ENCODE measurements at places on chromosomes 4 and X.

- DNase-seq, result no peak
Measured at GRCh38 chrX:19886883-19887531, 393 bp downstream of the SH3KBP1 start.

GRCh38 chr4:187124331-187124730 lies 400.7 kb upstream of the FAT1 start:
- DNase-seq, result no peak

DNA sequence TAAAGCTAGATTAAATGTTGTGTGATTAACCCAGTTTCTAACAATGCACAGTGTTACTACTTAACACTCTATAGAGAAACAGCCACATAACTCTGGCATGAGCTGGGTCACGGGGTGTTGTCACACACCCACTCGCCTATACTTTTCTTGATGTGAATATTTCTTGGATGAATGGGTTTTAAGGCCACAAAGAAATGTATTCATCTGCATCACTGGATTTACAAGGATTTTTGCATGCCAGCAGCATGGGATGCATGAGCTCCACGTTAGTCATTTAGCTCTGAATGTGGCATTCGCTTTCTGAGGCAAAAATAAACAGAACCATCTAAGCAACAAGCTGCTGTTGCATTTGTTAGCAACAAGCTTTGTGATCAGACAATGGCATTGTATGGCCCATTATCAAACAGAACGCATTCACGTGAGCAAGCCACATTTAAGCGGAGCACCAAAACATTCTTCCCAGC lies 89.7 kb downstream of the LRP2BP start:
- DNase-seq, result peak; percentile 92

DNA sequence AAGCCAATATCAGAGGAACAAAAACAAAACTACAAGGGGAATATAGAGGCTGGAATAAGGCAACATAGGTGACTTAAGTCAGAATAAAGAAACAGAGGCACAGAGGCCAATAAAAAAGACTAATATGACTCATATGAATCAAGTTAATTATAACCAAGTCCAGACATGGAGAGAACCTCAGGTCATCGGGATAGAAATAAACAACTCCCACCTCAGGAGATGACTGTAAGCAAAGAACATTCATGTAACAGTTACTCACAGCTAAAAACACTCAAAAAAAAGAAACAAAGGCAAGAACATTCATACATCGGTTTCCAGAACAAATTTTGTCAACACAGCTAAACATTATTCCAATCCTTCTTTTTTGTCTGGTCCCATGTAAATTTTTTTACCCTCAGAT lies 60.3 kb upstream of the RXFP1 start:
- DNase-seq, result no peak

GRCh38 chrX:67544281-67545035 lies 637 bp downstream of the AR start:
- DNase-seq, result peak; percentile 10

DNA sequence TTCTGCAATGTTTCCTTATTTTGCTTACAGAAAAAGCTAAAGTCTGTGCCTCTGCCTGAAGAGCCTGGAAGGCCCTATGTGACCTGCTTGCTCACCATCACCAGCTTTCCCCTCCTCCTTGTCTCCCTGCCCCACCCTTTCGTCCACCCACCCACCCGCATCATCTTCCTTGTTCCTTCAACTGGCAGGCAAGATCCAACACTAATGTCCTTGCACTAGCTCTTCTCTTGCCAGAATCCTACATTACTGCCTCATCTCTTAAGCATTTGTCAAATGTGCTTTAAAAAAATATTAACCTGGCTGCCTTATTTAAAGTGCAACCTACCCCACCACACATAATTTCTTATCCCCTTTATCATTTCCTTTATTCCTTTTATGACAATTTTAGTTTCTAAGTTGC lies 165.1 kb upstream of the PPP3CA start:
- DNase-seq, result no peak

DNA sequence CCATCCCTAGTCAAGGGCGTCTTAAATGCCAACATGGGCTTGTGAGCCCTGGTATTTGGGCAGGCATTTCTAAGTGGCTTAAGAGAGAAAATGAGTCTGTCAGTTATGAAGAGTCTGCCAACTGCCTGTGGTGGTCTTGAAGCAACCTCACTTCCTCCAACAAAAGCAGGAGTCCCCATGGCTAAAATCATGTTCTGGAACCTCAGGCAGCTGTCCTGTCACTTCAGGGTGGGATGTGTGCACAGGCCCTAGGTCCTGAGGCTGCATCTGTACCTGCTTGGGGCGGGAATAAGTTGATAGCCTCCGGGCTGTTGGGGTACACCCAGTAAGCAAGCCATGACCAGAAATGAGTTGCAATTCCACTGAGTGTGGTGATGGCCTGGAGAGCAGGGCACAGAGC lies 115.0 kb upstream of the SCML1 start:
- DNase-seq, result no peak

DNA sequence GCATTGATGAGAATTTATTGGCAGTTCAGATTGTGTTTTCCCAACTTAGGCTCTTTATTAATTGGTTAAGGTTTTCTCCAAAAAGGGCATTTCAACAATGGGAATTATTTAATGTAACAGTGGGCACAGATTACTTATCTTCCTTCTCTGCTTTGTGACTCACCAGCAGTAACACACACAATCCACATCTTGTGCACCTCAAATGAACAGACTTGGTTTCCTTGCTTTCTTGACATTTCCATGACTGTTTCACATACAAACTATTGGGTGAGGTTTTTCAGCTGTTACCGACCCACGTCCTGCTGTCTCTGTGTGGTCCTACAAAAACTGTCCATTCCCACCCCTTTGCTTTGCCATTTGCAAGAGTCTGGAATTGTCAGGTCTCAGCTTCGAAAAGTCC lies 38.1 kb downstream of the CCNI start:
- DNase-seq, result no peak

GRCh38 chrX:11591723-11592346 lies 73.9 kb downstream of the ARHGAP6 start:
- DNase-seq, result no peak

DNA sequence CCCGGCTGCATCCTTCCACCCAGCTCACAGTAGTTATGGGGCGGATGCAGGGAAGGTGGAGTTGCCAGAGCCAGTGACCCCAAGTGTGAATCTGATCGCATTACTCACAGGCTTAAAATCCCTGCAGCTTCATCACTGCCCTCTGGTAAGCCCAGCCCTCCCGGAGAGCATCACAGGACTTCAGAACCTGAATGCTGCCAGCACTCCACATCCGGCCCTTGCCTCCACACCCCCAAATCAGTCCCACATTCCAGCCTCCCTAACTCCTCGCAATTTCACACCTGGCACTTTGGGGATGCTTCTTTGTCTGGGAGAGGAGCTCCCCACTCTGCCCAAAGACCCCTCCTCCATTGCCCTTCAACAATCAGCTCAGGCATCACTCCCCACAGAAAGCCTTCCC lies 15.6 kb downstream of the RASL11B start:
- no peak for DNase-seq

GRCh38 chrX:85685843-85686242 lies 306.4 kb upstream of the POF1B start:
- no peak for DNase-seq

GRCh38 chr4:165458471-165458870 lies 79.7 kb downstream of the CPE start:
- no peak for DNase-seq

DNA sequence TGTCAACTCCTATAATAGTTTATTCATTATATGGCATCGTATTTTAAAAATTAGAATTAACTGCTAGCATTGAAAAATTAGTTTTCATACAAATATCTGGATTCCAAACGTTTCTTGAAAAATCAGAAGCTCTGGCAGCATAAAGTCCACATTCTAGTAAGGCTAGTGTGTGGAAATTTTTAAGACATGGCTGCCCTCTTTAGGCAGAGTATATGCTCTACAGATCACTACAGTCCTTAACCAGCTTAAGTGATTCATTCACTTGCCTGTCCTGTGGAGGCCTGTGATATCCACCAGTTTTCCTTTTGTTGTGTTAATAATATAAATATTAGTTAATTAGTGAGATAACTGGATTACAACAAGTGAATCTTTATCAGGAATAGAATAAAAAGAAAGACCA lies 287.2 kb downstream of the OPHN1 start:
- DNase-seq, result peak; percentile 57

DNA sequence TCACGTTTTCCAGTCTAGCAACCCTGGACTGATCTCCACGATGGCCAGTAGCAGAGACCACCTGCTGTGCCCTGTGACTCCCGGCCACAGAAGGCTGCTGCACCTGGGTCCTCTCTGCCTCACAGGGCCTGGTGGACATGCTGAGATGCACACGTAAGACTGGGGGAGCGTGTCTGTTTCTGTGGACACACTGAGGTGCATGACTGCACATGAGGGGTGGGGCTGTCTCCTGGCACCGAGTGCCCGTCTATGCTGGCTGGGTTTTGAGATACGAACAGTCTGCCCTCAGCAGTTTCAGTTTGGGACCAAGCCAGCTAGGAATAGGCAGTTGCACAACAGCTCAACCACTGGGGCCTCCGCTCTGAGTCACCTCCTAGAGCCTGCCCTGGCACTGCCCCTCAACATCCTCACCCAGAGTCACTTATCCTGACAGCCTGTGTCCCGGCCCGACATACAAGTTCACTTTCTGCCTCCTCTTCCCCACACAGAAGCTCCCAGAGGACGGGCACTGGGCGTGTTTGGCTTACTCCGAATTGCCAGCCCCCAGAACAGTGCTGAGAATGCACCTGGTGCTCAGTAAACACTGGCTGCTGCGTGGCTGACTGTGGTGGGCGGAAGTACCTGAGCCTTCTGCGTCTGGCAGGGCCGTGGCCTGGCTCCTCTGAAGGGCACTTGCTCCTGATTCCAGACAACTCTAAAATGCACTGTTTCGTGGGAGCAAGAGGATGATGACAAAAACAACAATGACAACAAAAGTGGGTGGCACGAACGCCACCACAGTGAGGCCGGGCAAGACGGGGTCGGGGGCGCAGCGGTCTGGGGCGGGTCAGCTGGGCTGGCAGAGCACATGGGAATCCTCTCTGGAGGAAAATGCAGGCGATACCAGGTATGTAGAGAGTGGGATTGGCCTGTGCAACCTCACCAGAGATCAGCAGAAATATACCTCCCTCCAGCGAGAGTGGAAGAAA lies 30.9 kb downstream of the RNF212 start:
- peak; percentile 70 for DNase-seq

DNA sequence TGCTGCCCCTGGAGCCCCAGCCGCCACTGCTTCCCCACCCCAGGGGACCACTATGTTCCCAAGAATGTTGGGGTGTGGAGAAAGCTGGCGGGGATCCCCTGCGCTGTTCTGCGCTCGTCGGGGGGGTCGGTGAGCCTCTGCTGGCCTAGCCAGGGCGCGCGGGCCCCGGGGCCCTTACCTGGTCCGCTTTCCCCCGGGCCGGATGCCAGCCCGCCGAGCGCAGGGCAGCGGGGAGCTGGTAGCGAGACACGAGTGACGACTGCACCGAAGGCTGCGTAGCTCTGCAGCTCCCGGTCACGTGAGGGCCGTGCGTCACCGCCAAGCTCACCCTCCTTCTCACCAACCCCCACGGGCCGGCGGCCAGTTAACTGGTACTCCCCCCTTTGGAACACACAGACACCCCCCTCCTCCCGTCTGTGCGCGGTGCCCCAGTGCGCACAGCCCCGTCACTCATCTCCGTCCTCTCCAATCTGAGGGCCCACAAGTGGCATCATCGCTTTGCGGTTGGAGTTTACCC lies at the start of gene BEX1:
TSS of gene BEX1 (minus strand) at position 254 of the 517 bp plus-strand sequence. CDS start 897 bp downstream, outside the sequence.
- DNase-seq, result peak; percentile 3

DNA sequence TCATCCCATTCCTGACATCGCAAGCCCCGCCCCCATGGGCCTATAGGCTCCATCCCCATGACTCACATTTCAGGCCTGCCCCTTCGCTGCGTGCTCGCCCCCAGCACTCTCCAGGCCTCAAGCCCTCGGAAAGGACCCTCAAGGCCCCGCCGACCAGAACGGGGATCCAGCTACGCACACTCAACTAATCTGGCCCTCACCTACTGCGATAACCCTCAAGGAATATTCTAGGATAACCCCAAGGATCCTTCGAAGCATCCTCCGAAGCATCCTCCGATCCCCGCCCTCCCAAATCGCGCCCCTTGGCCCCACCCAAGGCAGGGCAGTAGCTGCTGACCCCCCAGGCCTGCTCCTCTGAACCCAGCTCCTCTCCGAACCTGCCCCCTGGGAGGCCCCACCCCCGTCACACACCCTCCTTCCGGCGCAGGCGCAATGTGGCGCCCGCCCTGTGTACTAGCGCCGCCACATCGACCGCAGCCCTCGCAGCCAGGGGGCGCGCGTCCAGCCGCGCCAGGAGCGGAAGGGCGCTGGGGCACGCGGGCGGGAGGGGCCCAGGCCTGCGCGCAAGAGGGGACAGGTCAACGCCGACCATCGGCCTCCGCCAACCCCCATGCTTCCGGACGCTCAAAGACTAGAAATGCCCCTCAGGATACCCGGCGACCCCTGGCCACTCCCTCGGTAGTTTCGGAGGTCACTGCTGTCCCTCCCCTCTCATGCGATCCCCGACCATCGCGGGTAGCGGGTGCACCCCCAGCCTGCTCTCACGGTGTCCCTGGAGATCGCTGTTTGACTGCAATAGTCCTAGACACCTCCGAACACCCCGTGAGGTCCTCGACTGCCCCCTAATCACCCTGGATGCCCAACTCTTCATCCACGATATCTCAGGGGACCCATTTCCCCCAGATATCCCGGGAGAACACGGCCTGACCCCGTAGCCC lies 6.4 kb upstream of the MAGIX start:
- DNase-seq, result peak; percentile 86

- DNase-seq, result peak; percentile 42
Measured at GRCh38 chr4:48642421-48643374, 137.4 kb downstream of the FRYL start.

DNA sequence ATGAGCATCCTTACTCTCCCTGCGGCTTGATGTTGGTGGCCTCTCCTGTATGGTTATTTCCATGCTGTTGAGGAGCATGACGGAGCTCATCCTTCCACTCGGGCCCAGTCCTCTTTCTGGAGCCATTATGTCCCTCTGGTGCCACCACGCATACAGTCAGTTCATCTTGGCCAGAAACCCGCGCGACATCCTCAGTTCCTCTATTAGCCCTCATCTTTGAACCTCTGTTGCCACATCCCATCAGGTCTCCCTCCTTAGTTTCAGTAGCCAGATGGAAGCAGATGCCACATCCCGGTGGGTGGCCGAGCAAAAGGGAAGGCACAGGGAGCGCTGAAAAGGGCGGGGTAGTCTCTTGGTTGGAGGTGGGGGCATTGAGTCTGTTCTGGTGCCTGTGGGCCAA lies 4.6 kb downstream of the LOC101059915 start:
- DNase-seq, result no peak

- no peak for DNase-seq
Measured at GRCh38 chrX:13733506-13733905, 914 bp downstream of the TRAPPC2 start.

DNA sequence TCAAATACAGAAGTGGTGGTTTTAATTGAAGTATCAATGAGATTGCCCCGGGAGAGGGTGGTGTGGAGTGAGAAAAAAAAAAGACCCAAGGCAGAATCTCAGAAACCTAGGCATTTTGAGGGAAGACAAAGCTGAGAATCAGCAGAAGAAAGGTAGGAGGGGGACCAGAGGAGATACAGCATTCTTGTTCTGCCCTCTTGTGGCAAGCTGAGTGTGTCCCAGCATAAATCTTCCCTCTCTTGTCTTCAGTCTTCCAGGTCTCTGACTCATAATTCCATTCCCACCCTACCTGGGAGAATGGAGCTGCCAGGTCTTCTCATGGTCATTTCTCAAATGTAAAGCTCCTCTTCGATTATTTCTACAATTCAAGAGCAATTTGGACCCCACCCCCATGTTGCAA lies 32.7 kb upstream of the MAGED1 start:
- DNase-seq, result peak; percentile 28

GRCh38 chr4:26609868-26610267 lies 26.0 kb downstream of the TBC1D19 start:
- DNase-seq, result no peak

Measured in astrocyte of the spinal cord (primary cell).